ENCODE measurements at places on chromosomes 12 and 14. TPM values are rescaled to one million over a fixed set of nuclear protein-coding genes. Genes with fewer than 3 reads are reported as not detected.

Gene CEBPE
- not detected for total RNA-seq

DNA sequence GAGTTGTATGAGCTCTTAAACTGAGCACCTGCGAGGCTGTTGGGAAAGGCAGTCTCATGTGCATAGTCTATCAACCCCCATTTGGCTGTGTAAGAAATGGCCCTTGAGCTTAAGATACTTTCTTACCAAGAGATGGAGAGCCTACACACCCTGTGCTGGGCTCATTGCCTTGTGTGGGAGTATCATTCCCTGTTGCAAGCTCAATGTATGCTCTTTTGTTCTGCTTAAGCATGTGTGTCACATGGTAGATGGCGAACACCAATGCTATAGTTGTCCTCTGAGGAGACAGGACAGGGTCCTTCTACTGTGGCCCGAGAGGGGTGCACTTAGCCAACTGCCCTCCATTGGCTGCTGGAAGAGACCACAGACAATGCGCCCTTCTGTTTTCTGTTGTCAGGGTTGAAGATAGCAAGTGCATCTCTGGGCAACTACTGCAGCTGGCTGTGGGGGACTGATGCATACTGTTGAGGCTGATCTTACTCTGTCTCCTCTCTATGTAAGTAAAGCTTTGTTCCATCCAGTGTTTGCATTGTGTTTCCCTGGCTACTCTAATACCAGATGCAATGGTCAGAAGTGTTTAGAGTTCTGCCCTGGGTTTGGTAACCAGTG is 79.5 kb downstream of the PTPRB start:
- no peaks in the 10 kb centered on the region for H3K36me3 ChIP-seq
- H3K4me1 ChIP-seq = no peaks in the 10 kb centered on the region
- no peak for DNase-seq

DNA sequence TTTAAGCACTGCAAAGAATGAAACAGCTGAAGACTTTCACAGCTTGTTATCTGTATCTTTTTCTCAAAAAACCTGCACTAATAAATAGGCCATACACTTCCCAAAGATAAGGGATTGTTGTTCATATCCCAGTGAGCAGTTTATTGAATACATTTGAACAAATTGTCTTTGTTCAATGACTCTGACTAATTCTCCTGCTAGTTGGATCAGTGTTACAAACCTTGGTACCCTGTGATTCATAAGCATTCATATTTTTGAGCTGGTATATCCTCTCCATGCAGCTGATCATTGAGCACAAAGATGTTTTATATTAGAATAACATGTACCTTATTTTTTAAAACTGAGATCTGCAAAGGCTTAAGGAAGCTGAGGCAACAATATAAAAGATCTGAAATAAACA is 58.9 kb upstream of the FSCB start:
- H3K27me3 ChIP-seq = peaks cover 2% of the 10 kb centered on the region
- DNase-seq = no peak
- H3K36me3 ChIP-seq = no peaks in the 10 kb centered on the region
- H3K4me3 ChIP-seq = no peak overlapping the region

DNA sequence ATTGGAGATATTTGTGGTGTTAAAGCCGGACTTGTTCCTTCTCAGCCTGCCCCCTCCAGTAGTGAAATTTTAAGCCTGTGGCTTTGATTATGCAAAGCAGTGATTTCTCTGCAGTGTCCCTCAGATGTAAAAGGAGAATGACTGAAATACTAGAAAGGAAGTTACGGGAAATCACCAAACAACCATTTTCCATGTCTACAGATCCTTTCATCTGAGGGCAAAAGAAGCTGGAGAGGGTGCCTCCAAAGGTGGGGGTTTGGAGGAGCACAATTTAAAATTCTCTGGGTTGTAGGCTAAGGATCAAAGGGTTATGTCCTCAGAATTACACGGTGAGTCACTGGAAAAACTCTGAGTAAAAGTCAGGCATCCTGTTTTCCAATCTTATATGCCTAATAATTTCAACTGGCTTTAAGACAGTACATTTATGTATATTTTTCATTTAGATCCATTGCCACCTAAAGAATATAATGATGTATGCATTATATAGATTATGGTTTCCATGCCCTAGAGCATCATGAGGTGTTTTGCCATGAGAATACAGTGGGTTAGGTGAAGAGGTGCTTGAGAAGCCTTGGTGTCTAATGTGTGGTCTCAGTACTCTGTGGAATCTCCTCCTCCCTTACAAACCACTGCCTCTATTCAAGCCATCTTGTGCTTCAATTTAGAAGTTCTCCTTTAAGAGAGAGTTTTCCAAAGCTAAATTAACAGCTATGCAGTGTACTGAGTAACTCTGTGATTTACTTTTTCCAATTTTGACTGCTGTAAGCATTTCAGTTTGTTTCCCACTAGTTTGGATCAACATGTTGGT is 362.1 kb downstream of the RAD51B start:
- H3K4me1 ChIP-seq = peaks cover 9% of the 10 kb centered on the region
- H3K36me3 ChIP-seq = no peaks in the 10 kb centered on the region
- no peak for DNase-seq
- no peak overlapping the region for H3K4me3 ChIP-seq
- peaks cover 1% of the 10 kb centered on the region for H3K27me3 ChIP-seq
- no peak overlapping the region for H3K27ac ChIP-seq

Gene MANSC4
- total RNA-seq = not detected

- no peaks in the 10 kb centered on the region for H3K4me1 ChIP-seq
- H3K27ac ChIP-seq = no peak overlapping the region
- DNase-seq = no peak
- no peak overlapping the region for H3K4me3 ChIP-seq
Observed at GRCh38 chr12:45338272-45338671, 122.4 kb downstream of the ANO6 start.

GRCh38 chr14:61620130-61620946 is 75.0 kb upstream of the HIF1A start:
- no peak for DNase-seq
- no peak overlapping the region for H3K27ac ChIP-seq
- no peaks in the 10 kb centered on the region for H3K27me3 ChIP-seq
- H3K36me3 ChIP-seq = no peaks in the 10 kb centered on the region
- peaks cover 4% of the 10 kb centered on the region for H3K4me1 ChIP-seq

GRCh38 chr14:55436519-55436918 is 3.9 kb downstream of the TBPL2 start:
- H3K4me3 ChIP-seq = no peak overlapping the region
- DNase-seq = no peak
- H3K27me3 ChIP-seq = no peaks in the 10 kb centered on the region
- no peak overlapping the region for H3K27ac ChIP-seq

Gene NR1H4
- total RNA-seq = not detected

DNA sequence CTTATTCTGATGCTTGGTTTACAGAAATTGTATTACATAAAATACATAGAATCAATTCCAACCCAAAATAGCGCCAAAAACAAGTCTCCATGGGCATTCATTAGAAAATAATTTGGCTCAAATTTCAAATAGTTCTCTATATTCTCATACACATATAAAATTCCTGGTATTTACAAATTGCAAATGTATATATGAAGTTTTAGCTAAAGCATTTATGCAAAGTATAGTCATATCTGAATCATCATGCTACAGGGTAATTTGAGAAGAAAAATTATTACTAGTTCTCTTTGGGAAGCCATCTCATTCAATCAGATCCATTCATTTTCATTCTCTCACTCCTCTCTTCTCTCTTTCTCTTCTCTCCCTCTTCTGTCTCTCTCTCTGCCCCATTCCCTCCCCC is 257.8 kb downstream of the DPF3 start:
- H3K4me3 ChIP-seq = no peak overlapping the region
- H3K27ac ChIP-seq = no peak overlapping the region
- no peak for DNase-seq
- peaks cover 17% of the 10 kb centered on the region for H3K36me3 ChIP-seq
- H3K4me1 ChIP-seq = no peaks in the 10 kb centered on the region
- H3K27me3 ChIP-seq = no peaks in the 10 kb centered on the region

GRCh38 chr12:130591736-130592135 is 124.4 kb downstream of the RIMBP2 start:
- no peak overlapping the region for H3K4me3 ChIP-seq
- H3K36me3 ChIP-seq = peaks cover 7% of the 10 kb centered on the region
- no peak for DNase-seq
- no peak overlapping the region for H3K27ac ChIP-seq

Gene FOXN4
- total RNA-seq = 0.61 TPM

GRCh38 chr14:20440465-20440864 is 4.5 kb upstream of the KLHL33 start:
- no peak overlapping the region for H3K4me3 ChIP-seq
- DNase-seq = no peak
- peaks cover 8% of the 10 kb centered on the region for H3K27me3 ChIP-seq
- no peak overlapping the region for H3K27ac ChIP-seq

GRCh38 chr14:81261176-81261575 is 40.4 kb upstream of the GTF2A1 start:
- peaks cover 13% of the 10 kb centered on the region for H3K27me3 ChIP-seq
- DNase-seq = no peak
- no peak overlapping the region for H3K27ac ChIP-seq
- no peak overlapping the region for H3K4me3 ChIP-seq
- H3K36me3 ChIP-seq = peaks cover 26% of the 10 kb centered on the region

DNA sequence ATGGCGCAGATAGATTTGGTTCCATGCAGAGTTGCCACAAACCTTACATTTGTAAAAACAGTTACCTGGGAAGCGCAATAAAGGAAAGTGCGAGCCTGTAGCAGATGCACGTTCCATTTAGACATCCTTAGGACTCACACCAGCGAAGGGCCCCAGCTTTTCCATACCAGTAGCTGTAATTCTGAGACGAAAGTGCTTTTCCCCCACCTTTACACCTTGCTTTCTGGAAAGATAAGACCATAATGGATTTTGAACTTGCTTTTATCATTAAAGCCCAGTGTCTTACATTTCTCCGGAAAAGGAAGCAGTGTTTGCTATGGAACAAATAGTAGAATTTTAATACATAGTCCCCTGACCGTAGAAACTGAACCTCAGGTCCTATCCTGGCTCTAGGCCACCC is 616 bp upstream of the CCDC77 start:
- peaks cover 2% of the 10 kb centered on the region for H3K27me3 ChIP-seq
- H3K4me1 ChIP-seq = no peaks in the 10 kb centered on the region
- no peaks in the 10 kb centered on the region for H3K36me3 ChIP-seq
- no peak overlapping the region for H3K4me3 ChIP-seq

Gene HOXC5
- total RNA-seq = not detected

Gene NRIP2
- total RNA-seq = not detected

Gene SLC39A9
- total RNA-seq = 56.4 TPM

GRCh38 chr14:77426396-77426795 is 3.1 kb upstream of the NOXRED1 start:
- H3K4me3 ChIP-seq = no peak overlapping the region
- peaks cover 9% of the 10 kb centered on the region for H3K36me3 ChIP-seq
- no peak overlapping the region for H3K27ac ChIP-seq
- no peaks in the 10 kb centered on the region for H3K4me1 ChIP-seq
- no peak for DNase-seq
- H3K27me3 ChIP-seq = no peaks in the 10 kb centered on the region

Gene LRP1-AS
- not detected for total RNA-seq

DNA sequence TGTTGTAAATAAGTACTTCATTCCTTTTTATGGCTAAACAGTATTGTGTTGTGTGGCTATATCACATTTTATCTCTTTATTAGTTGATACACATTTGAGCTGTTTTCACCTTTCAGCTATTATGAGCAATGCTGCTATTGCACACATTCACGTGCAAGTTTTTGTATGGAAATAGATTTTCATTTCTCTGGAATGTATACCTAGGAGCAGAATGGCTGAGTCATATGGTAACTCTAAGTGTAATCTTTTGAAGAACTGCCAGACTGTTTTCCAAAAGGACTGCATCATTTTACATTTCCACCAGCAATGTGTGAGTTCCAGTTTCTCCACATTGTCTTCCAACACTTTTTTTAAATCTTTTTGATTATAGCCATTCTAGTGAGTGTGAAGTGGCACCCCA is 134.0 kb downstream of the SRGAP1 start:
- no peak for DNase-seq
- no peak overlapping the region for H3K4me3 ChIP-seq
- H3K36me3 ChIP-seq = no peaks in the 10 kb centered on the region
- H3K4me1 ChIP-seq = peaks cover 12% of the 10 kb centered on the region
- H3K27ac ChIP-seq = no peak overlapping the region
- no peaks in the 10 kb centered on the region for H3K27me3 ChIP-seq

Gene CATSPERB
- not detected for total RNA-seq

DNA sequence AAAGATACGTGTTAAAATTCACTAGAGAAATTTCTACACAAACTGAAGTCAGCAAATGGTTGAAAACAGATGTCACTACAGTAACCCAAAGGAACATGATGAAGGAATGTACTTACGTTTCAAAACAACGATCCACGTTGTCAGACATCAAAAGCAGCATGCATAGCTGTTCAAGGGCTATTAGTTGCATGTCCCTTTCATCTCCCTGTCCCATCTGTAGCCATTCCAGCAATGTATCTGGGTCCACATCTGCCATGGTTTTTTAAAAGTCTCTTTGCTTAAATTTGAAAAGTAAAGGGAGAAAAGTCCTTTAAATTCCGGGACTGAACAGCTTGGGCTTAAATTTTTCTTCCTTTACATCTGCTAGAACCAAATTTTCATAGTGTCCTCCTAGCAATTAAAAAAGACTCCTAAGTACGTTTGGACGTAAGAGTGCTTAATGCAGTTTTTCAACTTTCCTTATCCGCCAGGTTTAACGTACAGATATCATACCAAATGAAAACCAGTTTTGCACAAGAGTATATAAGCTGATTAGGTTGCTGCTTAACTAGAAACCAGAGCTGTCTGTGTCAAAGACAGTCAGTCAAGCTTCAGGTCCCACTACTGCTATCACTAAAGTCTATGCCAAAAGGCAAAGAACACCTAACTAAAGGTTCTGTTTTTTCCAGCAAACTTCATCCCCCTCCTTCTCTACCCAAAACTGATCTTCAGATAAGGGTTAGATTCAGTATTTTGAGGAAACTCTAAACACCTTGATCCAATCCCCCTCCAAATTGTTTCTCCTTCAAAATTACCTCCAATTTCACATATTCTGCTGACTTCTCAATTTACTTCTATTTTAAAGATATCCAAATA is 1.7 kb downstream of the HECTD1 start:
- H3K27me3 ChIP-seq = peaks cover 7% of the 10 kb centered on the region
- peaks cover 17% of the 10 kb centered on the region for H3K4me1 ChIP-seq
- H3K4me3 ChIP-seq = peak overlapping the region; percentile 88
- no peak for DNase-seq
- H3K27ac ChIP-seq = peak overlapping the region; percentile 86
- H3K36me3 ChIP-seq = no peaks in the 10 kb centered on the region

All from glutamatergic neuron (in vitro differentiated cells).